T-cell (primary cell): ENCODE measurements at places on chromosomes 7 and 10.

DNA sequence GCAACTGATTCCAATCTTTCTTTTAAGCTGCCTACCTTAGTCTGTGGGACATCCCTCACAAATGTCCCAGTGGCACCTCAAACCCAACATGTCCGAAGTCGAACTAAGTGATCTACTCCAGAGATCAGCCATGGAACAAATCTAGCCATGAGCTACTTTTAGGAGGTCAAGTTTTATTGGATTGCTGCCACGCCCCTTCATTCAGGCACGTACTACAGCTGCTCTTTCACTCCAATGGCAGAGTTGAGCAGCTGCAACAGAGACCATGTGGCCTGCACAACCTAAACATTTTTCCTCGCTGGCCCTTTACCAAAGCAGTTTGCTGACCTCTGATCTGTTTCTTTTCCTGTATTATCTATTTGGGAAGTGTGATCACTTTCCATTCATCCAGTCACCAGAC lies 192.4 kb upstream of the CDCA7L start:
- no peak for DNase-seq

DNA sequence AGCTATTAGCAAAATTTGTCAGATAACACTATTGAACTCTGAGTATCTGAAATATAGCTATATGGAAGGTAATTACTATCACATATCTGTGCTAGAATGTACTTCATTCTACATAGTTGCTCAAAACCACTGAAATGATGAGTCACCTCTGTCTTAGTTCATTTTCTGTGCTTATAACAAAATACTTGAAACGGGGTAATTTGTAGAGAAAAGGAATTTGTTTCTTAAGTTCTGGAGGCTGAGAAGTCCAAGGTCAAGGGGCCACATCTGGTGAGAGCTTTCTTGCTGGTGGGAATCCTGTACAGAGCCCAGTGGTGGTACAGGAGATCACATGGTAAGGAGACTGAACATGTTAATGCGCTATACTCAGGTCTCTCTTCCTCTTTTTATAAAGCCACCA lies 41.9 kb upstream of the TNKS2 start:
- no peak for DNase-seq

GRCh38 chr10:78934532-78934898 lies 134.3 kb upstream of the ZMIZ1 start:
- DNase-seq = no peak

DNA sequence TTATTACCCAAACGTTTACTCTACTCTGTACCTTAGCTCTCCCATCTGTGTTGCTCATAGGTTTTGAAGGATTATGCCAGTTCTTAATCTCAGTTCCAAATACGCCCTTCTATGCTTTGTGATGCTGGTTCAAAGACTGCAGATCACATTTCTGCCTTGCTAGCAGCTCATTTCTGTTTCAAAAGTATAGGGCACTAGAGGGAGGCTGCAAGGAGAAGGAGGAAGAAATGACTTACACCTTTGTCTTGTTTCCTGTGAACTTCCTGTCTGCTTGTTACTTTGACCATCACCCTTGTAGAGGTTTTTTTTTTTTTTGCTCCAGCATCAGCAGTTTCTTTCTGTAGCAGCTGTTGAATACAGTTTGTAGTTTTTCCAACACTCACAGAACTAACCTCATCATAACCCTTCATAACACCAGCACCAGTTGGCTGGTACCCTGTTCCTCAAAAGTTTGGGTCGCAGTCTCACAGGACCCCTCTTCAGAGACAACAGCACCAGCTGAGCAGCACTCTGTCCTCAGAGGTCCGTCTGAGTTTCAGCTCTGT lies 16.5 kb downstream of the SLK start:
- DNase-seq = no peak

DNA sequence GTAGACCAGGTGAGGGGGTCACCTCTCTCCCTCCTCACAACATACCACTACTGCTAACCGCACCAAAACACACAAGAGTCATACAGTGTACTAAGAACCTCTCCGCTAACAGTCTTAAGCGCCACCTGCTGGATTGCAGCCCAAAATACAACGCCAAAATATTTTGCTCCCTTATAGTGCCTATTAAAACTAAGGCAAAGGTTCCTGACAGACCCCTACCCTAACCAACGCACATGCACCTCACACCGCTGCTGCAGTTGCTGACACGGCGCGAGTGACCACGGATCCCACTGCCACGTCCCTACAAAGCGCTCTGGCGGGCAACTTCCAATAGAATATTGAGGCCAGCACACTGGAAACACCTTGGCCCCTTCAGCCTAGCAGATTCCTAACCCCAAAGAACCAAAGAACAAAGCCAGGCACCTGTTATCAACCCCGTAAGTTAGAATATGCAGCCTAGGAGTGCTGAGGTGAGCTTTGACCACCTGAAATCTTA lies 563.6 kb upstream of the SEMA3D start:
- no peak for DNase-seq

DNA sequence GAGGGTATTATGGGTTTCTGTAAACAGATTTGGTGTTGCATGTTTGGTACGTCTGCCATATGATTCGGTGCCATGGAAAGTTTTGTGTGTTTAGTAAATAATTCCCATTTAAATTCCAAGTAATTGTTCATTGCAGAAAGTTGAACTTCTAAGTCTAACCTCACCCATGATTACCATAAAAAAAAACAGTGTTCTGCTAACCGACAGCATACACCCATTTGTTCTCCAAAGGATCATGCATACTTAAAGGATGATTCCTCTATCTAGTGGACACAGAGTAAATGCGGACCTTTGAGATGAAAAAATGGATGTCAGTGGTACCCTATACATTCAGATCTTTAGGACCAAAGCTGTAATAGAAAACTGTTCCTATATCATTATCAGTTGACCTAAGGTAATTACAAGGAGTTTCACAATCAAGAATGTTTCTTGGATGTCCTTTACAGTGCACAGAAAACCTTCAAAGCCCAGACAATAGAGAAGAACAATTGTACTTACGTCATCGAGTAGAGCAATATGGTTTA lies 209.9 kb downstream of the CRPPA start:
- DNase-seq = no peak
